H7 (cell line): ENCODE measurements at places on chromosomes 4 and X. TPM values are rescaled to one million over a fixed set of nuclear protein-coding genes. Genes with fewer than 3 reads are reported as not detected.

EDA2R gene
- 0.80 and 0.92 TPM in 2 replicates for total RNA-seq

- peak; percentile 59 for DNase-seq
Observed at GRCh38 chr4:125750828-125751466, 436.2 kb downstream of the FAT4 start.

DNA sequence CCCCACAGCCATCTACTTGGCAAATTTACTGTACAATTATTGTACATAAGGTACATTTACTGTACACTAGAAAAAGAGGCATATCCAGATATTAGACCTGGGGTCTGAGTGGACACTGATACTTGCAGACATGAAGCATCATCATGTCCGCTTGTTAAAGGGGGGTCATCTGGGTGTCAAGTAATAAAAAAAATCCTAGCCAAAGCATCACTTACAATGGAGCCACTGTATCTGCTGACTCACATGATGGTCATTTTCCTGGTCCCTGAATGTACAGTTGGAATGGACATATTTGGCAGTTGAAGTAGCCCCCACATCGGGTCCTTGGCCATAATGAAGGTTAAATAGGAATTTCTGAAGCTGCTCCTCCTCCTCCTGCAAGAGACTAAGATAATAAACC lies 228.8 kb downstream of the THOC2 start:
- no peak for DNase-seq

DSPP gene
- total RNA-seq = not detected in 2 replicates

- DNase-seq = no peak
Observed at GRCh38 chrX:20515841-20516461, 249.2 kb upstream of the RPS6KA3 start.

GRCh38 chrX:40755291-40756249 lies 20.2 kb upstream of the MED14 start:
- peak; percentile 33 for DNase-seq

DNA sequence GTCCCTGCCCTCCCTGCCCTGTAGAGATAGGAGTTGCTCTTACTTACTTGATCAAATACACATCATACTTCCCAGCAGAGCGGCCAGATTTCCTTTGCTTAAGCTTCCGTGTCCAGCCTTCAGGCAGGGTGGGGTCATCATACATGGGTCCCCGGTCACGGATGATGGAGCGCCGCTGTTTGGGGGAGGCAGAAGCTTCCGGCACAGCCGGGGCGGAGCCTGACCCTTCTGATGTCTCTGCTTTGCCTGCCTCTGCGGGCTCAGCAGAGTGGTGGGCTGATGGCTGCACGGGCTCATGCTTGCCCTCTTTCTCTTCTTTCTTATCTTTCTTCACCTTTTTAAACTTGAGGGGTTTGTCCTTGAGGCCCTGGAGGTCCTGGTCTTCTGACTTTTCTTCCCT lies 12.5 kb upstream of the IRAK1 start:
- DNase-seq = no peak

DNA sequence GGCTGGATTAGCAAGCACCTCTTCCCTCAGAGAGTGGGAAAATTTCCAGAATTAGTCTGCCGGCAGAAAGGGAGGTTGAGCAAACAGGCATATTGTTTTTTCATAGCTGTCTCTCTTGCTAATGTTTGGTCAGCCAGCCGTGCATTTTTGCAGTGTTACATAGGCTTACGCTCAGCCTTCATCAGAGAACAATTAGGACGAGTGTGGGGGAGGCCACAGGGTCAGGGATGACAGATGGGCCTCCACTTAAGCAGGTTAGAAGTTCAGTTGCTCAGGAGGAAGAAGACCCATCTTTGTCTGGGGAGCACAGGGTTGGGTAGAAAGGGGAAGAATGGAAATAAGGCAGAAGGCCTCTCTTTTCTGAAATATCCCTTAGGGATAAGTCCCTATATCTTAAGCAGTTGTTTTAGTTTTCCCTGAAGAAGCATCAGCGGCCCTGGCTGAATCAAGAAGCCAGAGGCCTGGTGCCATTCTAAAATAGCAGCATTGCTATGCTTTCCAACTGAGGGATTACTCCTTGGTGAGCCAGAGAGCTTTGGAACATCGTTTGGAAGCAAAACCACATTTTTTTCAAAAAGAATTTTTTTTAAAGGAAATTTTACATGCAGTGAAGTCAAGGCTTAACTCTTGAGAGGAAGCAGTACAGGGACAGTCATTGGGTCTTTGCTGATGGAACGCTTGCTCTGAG lies 118.8 kb downstream of the SMIM20 start:
- no peak for DNase-seq

FMR1NB gene
- not detected in 2 replicates for total RNA-seq

CFAP47 gene
- total RNA-seq = 0.07 TPM in 1 of 2 replicates, not detected in the other

- no peak for DNase-seq
Observed at GRCh38 chrX:102599951-102600579, 750 bp downstream of the ARMCX5 start.

DCUN1D4 gene
- 10.4 and 15.5 TPM in 2 replicates for total RNA-seq

- DNase-seq = no peak
Observed at GRCh38 chr4:147050356-147050765, 104.7 kb upstream of the TTC29 start.

- DNase-seq = no peak
Observed at GRCh38 chr4:72991873-72992272, 77.6 kb downstream of the COX18 start.

GRCh38 chr4:16843831-16844508 lies 54.5 kb downstream of the LDB2 start:
- DNase-seq = no peak

SMIM14 gene
- 30.3 and 60.0 TPM in 2 replicates for total RNA-seq

GRCh38 chrX:40467454-40467853 lies 113.3 kb upstream of the ATP6AP2 start:
- DNase-seq = no peak

DNA sequence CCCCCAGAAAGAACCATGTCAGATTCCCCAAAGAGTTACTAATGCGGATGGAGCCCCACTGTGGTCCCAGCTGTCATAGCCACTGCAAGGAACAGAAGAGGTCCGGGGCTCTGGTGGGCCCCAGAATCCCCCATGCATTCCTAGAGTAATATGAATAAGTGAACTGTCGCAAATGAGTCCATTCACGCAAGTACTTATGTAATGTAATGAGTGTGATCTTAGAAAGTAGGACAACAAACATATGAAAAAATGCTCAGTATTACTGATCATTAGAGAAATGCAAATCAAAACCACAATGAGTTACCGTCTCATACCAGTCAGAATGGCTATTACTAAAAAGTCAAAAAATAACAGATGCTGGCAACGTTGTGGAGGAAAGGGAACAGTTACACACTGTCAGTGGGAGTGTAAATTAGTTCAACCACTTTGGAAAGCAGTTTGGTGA lies 141.5 kb upstream of the RBPJ start:
- DNase-seq = no peak

- DNase-seq = peak; percentile 78
Observed at GRCh38 chr4:73836373-73837279, at the start of gene CXCL6. Gene CXCL6, plus strand, starts transcription at chr4:73836678. Its CDS starts 73 bp downstream, at chr4:73836751.

GRCh38 chrX:22360129-22360528 lies 87.4 kb downstream of the CBLL2 start:
- no peak for DNase-seq

S100P gene
- not detected in 2 replicates for total RNA-seq

DNA sequence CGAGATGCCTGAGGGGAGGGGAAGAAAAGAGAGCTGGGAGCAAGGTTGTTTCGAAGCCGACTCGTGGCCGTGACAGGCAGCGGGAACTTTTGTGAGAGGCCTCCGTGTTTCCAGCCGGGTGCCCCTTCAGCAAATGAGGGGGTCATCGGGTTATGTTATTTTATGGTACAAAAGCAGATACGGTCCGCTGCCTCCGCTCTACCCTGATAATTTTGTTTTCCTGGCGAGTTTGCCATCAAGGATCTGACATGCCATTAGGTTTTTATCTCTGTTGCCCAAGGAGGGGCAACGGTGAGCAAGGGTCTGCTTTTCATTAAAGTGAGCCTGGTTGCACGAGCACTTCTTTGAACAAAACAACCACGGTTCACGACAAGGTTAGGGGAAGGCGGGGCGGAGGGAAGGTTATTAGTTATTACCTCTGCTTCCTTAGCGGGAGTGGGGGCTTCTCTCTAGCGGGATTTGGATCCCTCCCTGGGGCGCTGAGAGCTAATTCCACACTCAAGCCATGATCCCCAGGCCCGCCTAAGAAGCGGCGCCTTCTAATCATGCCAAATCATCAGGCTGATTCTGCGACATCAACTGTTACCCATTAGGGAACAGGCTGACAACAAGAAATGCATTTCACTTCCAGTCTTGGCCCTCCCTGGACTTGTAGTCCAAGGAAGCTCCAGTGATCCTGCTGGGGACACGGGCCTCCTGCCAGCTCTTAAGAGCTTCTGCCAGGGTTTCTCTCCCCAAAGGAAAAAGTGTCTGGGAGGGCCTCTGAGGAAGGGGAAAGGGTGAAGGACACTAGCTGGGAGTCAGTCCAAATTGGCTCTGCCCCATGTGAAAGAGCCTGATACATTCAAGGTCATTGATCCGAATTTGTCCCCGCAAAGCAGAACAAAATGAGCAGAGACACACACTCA lies 617.7 kb downstream of the MID1IP1 start:
- DNase-seq = peak; percentile 24

GRCh38 chr4:57117491-57117890 lies 7.3 kb upstream of the IGFBP7 start:
- no peak for DNase-seq

- peak; percentile 19 for DNase-seq
Observed at GRCh38 chrX:93874554-93874953, 200.5 kb downstream of the FAM133A start.

- no peak for DNase-seq
Observed at GRCh38 chr4:88933414-88934160, 123.4 kb downstream of the FAM13A start.

- no peak for DNase-seq
Observed at GRCh38 chr4:15245006-15245530, 182.8 kb upstream of the C1QTNF7 start.

GRCh38 chr4:147586637-147587036 lies 30.6 kb upstream of the TMEM184C start:
- no peak for DNase-seq

NIPAL1 gene
- total RNA-seq = 1.7 and 2.5 TPM in 2 replicates

PRDM8 gene
- 0.07 TPM in 1 of 2 replicates, not detected in the other for total RNA-seq

DNA sequence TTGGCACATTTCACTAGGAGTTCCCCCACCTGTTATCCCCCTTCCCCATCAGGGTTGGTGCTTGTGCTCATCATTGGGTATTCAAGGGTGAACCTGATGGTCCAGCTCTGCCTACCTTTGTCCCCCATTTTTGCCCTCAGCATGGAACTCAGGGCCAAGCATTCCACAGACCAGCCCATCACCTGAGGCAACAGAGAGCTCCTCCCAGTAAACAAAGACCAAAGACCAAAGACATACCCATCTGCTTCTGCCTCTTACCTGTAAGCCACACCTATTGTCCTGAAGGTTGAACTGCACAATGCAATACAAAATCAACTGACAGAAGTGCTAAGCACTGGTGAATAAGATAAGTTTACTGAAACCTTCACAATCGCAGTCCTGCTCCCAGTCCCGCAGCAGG lies 237.5 kb downstream of the PAPSS1 start:
- DNase-seq = no peak

- no peak for DNase-seq
Observed at GRCh38 chr4:8300832-8301231, 31.3 kb downstream of the HTRA3 start.

TMPRSS11A gene
- 0.21 TPM in 1 of 2 replicates, not detected in the other for total RNA-seq

DNA sequence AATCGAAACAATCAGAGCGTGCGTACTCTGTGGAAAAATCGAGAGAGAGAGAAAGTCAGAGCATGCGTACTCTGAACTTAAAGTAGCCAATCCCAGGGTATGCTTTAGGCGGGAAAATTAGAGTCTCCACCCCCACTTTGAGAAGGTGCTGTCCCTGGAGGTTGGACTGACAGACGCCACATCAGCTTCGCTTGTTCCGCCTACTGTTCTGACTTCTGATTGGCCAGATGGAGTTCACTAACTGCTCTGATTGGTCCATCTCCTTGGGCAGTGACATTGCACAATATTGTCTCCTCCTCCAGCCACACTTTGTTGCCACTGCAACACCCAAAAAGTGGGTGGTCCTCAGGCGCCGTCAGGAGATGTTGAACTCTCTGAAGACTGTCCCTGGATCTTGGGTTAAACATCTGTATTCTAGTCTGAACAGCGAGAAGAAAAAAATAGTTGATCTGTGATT lies at the start of gene SSX5:
SSX5 (minus strand) TSS at position 51 of the 457 bp plus-strand sequence. CDS start 1,437 bp downstream, outside the sequence.
- DNase-seq = no peak

PITX2 gene
- 87.1 and 92.3 TPM in 2 replicates for total RNA-seq

- no peak for DNase-seq
Observed at GRCh38 chrX:28997706-28998463, 410.6 kb downstream of the IL1RAPL1 start.

DNA sequence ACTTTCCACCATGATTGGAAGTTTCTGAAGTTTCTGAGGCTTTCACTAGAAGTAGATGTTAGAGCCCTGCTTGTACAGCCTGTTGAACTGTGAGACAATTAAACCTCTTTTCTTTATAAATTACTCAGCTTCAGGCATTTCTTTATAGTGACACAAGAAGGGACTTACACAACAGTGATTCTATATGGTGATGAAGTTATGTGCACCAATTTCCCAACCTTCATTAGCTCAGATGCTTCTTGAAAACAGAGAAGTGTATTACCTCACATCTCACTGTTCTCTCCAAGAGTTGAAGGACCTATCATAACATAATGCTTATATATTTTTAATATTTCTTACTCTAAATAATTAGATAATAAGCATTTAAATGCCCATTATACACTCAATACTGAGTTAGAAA lies 202.1 kb upstream of the ANXA10 start:
- DNase-seq = no peak

ZFX gene
- total RNA-seq = 16.6 and 21.1 TPM in 2 replicates

GRCh38 chr4:42280327-42281095 lies 116.8 kb upstream of the SHISA3 start:
- DNase-seq = peak; percentile 43

- peak; percentile 38 for DNase-seq
Observed at GRCh38 chr4:99462875-99463464, 27.8 kb upstream of the ADH7 start.

- no peak for DNase-seq
Observed at GRCh38 chrX:34658326-34658725, 1.2 kb upstream of the TMEM47 start.

- no peak for DNase-seq
Observed at GRCh38 chr4:163598028-163598427, 103.5 kb downstream of the TMA16 start.

DNA sequence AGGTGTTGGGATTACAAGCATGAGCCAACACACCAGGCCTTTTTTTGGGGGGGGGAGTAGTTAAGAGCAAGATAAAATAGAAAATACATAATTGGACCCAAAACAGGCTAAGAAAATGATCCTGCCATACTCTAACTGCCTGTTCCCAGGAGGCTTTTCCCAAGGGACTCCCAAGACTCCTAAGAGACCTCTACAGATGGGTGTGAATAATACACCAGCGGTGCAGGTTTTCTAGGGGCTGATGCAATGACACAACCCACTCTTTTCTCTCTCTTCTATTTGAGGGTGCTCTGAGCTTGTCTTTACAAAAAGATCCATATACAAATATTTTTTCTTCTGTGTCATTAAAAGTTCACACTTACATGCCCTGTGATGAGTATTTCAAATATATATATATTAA lies 116.9 kb downstream of the RASL11B start:
- no peak for DNase-seq

DNA sequence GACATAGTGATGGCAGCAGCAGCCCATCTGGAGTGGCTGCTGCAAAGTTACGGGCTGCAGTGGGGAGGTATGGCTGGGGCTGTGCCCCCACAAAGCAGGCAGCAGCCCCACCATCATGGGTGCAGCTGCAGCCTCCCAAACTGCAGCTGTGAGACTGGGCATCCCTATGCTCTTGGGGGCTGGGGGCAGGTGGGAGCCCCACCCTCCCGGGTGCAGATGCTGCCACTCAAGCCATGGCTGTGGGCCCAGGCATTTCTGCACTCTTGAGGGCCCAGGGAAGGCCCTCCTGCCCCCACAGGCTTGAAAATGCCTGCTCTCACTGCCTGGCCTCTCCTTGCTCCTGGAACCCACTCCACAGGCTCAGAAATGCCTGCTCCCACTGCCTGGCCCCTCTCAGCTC lies 389.4 kb downstream of the TEX13C start:
- no peak for DNase-seq
